ENCODE measurements at places on chromosomes 11 and 22. TPM values are rescaled to one million over a fixed set of nuclear protein-coding genes. Genes with fewer than 3 reads are reported as not detected.

DNA sequence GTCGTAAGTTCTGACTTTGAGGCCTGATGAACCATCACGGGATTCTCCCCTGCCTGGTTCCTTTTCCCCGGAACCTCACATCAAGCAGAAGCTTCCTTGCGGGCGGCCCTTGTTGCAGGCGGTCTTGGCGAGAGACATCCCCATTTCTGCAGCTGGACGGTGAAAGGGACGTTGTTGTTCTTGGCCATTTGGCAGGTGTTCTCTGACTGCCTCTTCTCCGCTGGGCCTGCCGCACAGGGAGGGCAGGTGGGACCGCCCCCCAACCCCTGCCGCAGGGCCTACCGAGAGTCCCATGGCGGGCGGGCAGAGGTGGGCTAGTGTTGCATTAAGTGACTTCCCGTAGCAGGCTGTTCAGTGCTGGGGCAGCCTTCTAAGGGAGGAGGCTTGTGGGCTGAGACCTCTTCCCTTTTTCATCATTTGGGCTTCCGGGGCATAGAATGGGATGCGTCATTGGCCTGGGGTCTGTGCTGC is 26.9 kb upstream of the GRAMD4 start:
- ATAC-seq, result no peak

GRCh38 chr11:6402561-6402981 is 12.3 kb downstream of the SMPD1 start:
- ATAC-seq, result peak; percentile 95

DNA sequence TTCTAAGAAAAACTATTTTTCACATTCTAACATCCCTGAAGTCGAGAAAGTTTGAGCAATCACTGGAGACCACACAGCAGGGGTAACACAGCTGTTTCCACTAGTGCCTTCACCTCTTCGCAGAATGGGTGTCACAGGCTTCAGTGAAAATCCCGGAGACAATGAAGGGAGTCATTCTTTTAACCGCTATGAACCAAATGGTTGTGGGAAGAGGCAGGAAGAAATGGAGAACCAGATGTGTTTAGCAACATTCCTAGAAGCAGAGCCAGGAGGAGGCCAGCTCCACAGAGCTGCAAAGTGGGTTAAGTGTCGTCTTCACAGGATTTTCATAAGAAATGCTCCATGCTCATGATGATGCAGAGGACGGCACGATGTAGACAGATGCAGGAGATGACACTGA is 221.1 kb downstream of the LARGE1 start:
- ATAC-seq, result no peak

OR51D1 gene
- not detected for total RNA-seq

- no peak for ATAC-seq
These were observed 1074.3 kb upstream of the TENM4 start for GRCh38 chr11:80515097-80515496.

APOA5 gene
- not detected for total RNA-seq

GRCh38 chr11:72244361-72245262 is 636 bp upstream of the PHOX2A start:
- ATAC-seq, result no peak

- ATAC-seq, result no peak
These were observed 9.0 kb downstream of the MTNR1B start for GRCh38 chr11:92978271-92979111.

- ATAC-seq, result no peak
These were observed 206.5 kb upstream of the PGR start for GRCh38 chr11:101336155-101336554.

MPEG1 gene
- total RNA-seq, result not detected

DNA sequence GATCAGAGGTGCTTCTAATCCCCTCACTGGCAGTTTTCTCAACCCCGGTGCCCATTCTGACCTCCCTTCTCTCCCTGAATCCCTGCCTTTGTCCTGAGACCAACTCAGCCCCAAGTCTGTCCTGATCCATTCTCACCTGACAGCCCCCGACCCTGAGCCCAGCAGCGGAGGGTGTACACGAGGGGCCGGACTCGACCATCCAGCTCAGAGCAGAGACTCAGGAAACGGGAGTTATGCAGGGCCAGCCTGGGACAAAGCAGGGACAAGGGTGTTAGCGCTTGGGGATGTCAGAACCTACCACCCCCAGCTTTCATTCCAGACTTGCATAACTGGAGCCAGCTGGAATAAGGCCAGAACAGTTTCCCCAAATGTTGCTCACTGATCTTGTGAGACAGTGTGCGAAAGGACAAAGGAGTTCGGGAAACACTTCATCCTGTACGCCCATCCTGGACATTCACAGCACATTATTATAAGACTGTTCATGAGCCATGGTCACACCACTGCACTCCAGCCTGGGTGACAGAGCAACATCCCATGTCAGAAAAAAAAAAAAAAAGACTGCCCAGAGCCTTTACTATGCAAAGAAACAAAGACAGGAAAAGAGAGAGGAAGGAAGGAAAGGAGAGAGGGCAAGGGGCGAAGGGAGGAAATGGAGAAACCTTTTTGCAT is 3.5 kb upstream of the EEF1G start:
- ATAC-seq, result no peak

- ATAC-seq, result no peak
These were observed 19.2 kb downstream of the MICALL1 start for GRCh38 chr22:37925330-37925729.

KCNJ1 gene
- total RNA-seq, result not detected

CNGA4 gene
- 0.24 TPM for total RNA-seq

GRCh38 chr22:22144858-22145257 is 99.7 kb upstream of the VPREB1 start:
- no peak for ATAC-seq

DNA sequence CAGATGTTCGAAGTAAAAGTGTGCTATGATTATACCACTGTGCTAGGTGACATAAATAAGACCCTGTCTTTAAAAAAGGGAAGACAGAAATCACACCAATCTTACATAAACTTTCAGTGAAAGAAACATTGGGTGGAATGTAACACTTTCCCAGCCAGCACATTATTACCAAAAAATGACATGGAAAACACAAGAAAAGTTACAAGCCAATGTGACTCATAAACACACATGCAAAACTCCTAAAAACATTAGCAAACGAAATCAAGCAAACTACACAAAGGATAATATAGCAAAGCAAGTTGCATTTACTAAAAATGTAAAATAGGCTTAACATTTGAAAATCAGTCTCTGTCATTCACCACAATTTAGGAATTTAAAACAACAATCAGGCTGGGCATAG is 47.0 kb downstream of the SBF2 start:
- no peak for ATAC-seq

FGF19 gene
- not detected for total RNA-seq

DNA sequence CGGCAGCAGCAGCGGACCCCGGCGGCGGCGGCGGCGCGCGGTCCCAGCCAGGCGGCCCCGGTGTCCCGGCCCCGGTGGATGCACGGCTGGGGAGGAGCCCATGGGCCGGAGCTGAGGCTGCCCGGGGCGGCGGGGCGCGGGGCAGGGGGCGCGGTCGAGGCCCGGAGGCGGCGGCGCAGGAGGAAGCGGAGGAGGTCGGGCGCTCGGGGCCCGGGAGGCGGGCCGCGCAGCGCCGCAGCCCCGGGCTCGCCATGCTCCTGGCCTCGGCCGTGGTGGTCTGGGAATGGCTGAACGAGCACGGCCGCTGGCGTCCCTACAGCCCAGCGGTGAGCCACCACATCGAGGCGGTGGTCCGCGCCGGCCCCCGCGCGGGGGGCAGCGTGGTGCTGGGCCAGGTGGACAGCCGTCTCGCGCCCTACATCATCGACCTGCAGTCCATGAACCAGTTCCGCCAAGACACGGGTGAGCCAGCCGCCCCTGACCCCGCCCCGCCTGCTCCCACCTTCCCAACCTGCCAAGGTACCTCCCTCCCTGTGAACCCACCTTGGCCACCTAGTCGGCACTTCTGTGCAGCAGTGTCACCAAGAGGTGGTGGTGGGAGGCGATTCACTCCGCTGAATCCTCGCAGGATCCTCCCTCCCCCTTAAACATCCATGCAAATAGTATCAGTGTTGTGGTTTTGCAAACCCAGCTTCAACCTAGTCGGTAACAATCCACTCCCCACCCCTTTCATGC is 580 bp downstream of the DTX4 start:
- peak; percentile 21 for ATAC-seq

DNA sequence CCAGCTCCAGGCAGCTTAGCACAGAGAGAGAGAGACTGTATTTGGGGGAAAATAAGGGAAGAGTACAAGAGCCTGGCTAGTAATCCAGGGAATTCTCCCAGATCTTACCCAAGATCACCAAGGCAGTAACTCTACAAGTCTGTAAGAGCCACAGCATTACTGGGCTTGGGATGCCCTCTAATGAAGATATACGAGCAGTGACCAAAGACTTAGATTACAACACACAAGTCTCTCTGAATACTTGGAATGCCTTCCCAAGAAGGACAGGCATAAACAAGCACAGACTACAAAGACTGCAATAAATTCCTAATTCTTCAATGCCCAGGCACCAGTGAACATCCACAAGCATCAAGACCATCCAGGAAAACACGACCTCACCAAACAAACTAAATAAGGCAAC is 17.7 kb downstream of the DNAJC24 start:
- ATAC-seq, result no peak

DNA sequence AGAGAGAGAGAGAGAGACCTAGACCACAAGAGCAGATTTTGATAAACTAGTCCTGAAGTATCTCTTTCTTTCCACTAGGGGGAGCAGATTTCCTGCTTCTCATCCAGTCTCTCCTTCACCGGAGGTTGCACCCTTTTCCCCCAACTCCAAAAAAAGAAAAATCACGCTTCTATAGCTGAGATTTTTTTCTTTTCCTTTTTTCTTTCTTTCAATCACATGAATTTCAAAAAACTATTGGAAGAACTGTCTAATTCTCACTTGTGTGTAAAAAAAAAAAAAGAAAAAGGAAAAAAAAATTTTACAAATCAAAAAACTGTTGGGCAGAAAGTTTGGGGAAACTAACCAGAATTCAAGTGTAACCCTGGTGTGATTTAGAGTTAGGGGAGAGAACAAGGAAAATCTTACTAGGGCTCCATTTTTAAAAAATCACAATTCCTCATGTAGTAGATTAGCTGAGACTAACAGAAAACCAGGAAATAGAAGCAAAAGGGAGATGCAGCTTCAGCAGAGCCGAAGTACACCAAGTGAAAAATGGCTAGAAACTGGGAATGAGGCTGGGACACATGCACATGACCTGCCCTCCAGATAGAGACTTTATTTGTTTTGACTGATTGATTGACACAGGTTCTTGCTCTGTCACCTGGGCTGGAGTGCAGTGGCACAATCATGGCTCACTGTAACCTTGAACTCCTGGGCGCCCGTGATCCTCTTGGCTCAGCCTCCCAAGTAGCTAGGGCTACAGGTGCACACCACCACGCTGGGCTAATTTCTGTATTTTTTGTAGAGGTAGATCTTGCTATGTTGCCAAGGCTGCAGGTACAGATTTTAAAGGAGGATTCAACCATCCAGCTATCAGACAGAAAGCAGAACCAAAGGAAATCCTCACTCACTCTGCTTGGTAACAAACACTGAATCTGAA is 27.1 kb downstream of the SDHD start:
- ATAC-seq, result peak; percentile 70

USH1C gene
- not detected for total RNA-seq

EML3 gene
- total RNA-seq, result 130 TPM

CRYBA4 gene
- 1.2 TPM for total RNA-seq

GRCh38 chr11:76269247-76269646 is 62.9 kb upstream of the WNT11 start:
- no peak for ATAC-seq

SLC22A12 gene
- total RNA-seq, result not detected

- no peak for ATAC-seq
These were observed 7.6 kb upstream of the ZNF74 start for GRCh38 chr22:20386336-20386735.

DNA sequence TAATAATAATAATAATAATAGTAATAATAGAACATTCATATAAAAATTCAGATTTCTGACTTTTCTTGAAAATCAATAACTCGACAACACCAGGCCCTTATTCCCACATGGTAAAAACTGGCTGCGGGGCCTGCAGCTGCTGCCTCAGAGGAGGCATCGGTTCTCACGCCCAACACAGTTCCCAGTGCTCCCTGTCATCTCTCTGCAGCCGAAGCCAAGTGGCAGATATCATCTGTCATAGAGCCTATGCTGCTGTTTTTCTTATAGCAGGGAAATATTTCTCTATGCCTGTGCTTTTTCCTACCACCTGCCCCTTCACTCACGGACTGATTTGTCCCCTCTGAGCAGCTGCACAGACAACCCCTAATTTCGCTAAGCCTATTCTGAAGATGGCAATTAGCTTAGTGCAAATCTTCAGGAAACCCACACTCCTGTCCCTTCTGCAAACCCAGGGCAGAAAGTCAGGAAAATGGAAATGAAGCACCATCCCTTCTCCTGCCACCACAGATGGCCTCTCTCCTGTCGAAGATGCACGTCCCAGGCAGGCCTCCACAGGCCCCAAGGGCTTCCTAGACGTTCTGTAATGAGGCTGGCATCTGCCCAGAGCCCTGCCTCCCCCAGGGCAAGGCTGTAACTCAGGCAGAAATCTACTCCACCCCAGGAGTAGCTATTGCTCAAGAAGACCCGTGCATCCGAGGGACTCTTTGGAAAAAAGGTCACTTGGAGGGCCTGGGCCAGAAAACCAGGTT is 66.7 kb downstream of the SYN3 start:
- no peak for ATAC-seq

- no peak for ATAC-seq
These were observed 7.3 kb upstream of the TSSC4 start for GRCh38 chr11:2393111-2393868.

DNA sequence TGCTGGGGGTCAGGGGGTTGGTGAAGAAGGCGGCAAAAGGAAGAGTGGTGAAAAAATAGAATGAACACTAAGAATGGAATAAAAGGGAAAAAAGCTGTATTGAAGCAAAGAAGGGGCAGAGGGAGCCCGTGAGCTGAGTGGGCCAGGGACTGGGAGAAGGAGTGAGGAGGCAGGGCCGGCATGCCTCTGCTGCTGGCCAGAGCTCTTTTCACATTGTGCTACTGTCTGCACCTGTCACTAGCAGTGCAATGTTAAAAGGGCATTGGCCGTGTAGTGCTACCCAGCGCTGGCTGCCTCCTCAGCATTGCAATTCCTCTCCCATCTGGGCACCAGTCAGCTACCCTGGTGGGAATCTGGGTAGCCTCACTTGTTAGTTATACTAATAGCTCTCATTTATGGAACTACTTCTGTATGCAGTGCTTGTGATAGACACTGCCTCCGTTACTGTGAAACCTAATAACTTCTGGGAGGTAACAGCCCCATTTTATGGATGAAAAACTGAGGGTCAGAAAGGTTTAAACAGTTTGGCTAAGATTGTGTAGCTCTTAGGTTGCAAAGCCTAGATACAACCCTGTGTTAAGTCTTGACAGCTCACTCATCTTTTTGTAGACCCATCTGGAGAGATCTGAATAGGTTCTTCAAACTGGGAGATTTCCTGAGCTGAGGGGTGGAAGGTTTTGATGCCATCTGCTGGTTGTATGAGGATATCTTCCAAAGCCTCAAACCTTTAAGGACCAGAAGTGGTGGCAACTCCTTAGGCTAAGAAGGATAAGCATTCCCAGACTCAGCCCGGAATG is 8.5 kb downstream of the YPEL4 start:
- no peak for ATAC-seq

OR51B4 gene
- not detected for total RNA-seq

- no peak for ATAC-seq
These were observed 239.9 kb upstream of the ZC3H12C start for GRCh38 chr11:109853156-109853776.

GSTT2B gene
- 0.37 TPM for total RNA-seq

GRCh38 chr11:66912911-66913310 is 45.3 kb downstream of the PC start:
- no peak for ATAC-seq

OR4C12 gene
- total RNA-seq, result not detected
